NCI-H510A (cell line): ENCODE measurements at places on chromosomes 11 and 22.

DNA sequence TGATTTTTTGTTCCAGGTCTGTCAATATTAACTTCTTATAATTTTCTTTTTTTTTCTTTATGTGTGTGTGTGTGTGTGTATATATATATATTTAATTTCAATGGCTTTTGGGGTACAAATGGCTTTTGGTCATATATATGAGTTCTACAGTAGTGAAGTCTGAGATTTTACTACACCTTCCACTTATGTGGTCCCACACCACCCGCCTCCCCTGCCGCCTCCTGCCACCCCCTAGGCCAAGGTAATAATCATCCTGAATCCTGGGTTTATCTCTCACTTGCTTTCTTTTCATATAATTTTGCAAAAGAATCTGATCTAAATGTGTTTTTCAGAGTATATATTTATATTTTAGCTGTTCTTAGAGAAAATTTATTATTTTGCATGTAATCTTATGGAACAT lies 11.1 kb downstream of the NEAT1 start:
- DNase-seq: no peak

DNA sequence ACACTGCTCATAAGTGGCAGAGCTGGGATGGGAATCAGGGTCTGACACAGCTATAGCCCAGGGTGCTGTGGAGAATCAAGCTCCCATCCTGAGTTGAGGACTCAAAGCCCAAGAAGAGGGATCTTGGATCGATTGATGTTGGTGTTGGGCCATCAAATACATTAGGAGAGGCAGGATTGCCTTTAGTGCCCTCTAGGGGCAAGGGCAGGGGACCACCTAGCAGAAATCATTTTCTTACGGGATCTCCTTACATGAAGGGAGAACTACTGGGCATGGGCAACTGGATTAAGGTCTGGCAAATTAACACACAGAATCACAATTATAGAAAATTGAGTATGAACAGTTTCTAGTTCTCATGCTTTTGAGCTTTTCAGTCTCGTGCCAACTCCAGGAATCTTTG lies 24.9 kb upstream of the EMSY start:
- DNase-seq: no peak

DNA sequence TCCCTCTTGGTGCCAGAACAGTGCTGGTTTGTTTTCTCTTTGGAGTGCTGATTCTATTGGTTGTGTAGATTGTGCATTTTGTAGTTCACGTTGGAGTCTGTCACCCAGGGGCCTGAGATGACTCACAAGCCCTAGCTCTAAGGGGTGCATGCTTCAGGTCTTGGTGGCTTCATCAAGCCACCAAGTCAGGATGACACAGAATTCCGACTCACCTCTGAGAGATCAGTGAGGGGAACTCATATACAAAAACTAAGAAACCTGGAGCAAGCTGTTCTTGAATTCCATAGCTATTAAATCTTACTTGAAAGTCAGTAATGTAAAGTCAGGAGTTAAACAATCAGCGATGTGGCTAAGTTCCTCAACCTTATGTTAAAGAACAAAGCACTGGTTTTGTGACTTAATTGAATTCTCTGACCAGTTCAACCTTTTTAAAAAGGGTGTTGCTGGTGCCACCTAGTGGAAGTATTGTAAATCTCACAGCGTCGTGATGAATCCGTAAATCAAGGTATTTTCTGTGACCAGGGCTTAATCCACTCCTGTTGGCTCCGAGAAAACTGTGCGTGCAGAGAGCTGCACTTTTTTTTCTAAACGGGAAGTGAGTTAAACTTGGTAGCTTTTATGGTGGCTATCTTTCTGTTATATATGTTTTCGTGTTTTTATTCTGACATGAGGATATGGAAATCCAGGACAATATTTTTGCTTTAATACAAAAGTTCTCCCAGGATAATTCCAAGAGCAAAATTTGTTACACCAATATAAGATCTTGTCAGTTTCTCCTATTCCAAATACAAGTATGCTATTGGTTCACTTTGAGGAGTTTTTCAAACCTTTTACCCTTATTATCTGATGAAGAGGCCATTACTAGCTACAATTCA lies 14.6 kb downstream of the MMP13 start:
- DNase-seq: peak; percentile 4

- no peak for DNase-seq
These were observed 6.5 kb downstream of the HMBS start for GRCh38 chr11:119091178-119091577.

GRCh38 chr22:19992921-19993355 lies 23.7 kb downstream of the ARVCF start:
- no peak for DNase-seq

GRCh38 chr22:44947049-44947448 lies 62.8 kb downstream of the PHF21B start:
- DNase-seq: no peak

DNA sequence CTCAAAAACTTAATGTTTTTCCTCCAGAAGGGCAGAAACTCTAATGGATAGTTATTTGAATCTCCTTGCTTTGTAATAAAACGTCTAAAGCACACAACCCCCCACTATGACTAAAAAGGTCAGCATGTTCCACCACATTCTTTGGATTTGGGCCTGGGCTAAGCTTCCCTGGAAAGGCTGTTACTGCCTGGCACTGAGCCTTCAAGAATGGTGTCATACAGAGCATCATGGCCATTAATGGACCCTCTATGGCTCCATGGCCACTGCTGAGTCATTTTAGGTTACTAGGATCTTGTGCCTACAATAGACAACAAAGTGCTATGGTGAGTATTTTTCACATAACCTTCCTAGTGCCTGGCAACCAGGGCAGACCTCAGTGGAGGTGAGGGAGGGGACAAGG lies 242.6 kb upstream of the FAT3 start:
- DNase-seq: no peak

- DNase-seq: no peak
These were observed 420 bp upstream of the TRIM44 start for GRCh38 chr11:35662061-35662648.

DNA sequence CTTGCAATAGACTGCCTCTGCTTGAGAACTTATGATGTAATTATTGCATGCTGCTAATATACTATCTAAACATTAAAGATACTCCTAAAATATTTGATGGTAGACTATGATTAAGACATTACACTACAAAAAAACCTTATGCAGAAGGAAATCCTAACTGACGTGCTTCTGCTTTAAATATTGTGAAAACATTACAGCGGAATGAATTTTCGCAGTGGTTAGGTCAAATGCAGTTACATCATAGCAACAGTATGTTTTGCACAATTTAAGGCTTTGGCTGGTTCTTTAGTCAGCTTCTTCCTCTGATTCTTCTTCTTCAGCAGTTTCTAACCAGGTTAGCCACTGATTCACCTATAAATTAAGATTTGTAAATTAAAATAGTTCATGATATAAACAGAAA lies 11.2 kb downstream of the EIF4G2 start:
- no peak for DNase-seq

- no peak for DNase-seq
These were observed 58.9 kb downstream of the MYEOV start for GRCh38 chr11:69352715-69353319.

DNA sequence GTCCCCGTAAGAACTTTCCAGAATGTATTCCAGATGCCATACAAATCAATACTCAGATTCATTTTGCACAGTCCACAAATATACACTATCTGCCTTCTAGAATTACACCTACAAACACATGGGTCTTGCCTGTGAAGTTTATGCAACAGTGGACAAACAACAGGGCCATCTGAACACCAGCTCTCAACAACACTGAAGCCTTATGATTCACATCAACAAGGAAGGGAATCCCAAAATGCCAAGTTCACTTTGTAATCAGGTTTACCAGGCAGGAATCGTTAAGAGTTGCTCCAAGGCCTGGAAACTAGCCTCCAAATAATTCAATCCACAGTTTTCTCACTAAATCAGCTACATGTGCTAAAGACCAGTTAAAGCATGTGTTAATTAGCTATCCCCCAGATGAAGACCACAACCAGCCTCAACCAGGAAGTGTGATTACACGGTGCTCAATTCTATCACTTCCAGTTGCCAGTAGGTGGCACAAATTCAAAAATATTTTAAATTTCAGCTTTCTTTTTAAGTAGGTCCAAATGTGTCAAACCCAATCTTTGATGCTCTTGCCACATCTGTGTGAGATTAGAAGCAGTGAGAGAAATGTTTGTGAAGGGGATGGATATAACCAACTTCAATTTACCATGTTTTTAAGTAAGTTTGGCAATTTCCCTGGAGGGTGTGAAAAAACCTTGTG lies 139.1 kb upstream of the BDNF start:
- DNase-seq: no peak

GRCh38 chr11:113644605-113645004 lies 61.5 kb downstream of the TMPRSS5 start:
- no peak for DNase-seq

GRCh38 chr22:31652911-31653684 lies 8.9 kb downstream of the PISD start:
- DNase-seq: no peak

DNA sequence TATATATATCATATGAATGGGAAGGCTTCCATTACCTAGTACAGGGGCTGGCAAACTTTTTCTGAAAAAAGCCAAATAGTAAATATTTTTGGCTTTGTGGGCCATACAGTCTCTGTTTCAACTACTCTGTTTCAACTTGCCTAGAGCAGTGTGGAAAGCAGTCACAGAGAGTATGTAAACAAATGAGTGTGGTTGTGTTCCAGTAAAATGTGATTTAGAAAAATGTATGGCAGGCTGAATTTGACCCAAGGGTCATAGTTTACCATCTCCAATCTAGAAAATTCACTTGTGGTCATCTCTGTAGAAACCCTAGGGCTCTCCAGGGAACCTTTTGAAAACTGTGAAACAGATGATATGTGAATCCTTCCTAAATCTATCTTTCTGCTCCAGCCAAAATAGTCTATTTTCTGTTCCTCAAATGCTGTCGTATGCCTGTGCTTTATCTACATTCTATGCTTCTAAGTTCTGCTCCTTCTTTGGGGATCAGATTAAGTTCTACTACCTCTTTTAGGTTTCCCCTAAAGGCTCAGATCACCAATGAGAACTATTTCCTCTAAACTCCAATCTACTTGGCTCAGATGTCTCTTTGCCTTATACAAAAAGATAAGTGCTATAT lies 356.2 kb downstream of the METTL15 start:
- no peak for DNase-seq

- DNase-seq: no peak
These were observed 454 bp downstream of the TMEM218 start for GRCh38 chr11:125111001-125111342.

DNA sequence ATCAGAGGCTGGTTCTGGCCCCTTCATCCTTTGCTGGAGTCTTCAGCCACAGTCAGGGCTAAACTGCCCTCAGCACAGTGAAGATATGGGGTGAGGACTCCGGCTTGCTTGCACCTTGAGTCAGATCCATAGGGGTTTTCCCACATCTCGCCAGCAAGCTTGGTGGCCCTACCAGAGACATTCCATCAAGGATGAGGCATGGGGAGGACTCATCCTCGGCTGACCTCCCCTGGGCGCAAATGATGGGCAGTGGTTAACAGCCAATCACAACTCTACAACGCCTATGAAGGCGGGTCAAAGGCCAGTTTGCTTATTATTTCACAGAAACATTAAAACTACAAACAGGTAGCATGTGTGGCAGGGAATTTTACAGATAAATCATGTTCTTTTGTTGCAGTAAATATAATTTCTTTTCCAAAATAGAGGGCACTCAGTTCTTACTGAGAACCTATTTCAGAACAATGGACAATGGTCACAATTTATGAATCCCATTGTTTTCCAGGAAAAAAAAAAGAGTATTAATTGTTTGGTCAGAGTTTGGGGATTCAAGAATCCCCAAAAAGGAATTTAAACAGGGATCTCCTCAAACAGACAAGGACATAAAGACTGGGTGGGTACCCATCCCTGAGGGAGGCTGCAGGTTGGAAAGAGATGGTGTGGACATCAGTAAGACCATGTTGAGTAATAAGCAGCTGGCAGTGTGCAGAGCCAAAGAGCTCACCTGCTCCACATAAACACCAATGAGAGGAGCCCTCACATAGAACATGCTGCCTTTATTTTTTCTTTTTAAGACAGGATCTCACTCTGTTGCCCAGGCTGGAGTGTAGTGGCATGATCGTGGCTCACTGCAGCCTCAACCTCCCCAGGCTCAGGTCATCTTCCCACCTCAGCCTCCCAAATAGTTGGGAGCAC lies 14.8 kb downstream of the PLAAT3 start:
- DNase-seq: no peak

- peak; percentile 12 for DNase-seq
These were observed 280.7 kb upstream of the CADM1 start for GRCh38 chr11:115784796-115785521.

DNA sequence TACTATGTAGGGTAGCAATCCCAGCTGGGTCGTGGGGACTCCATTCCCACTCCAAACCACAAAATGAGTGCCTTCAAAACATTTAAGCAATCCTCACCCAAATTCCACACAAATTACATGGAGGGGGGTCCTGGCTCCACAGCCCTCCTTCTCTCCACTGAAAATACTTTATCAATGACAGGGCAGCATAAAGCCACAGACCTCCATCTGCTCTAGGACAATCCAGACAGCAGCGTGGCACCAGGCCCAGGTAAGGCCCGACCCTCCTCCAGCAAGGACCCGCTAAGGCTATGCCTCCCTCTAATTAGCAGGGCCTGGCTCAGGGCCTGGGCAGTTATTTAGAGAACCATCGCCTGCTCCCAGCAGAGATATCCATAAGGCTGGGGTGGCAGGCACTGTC lies at the start of gene PANX3:
Gene PANX3, plus strand, starts transcription at position 365 of the 400 bp plus-strand sequence. CDS start 129 bp downstream, outside the sequence.
- DNase-seq: no peak

DNA sequence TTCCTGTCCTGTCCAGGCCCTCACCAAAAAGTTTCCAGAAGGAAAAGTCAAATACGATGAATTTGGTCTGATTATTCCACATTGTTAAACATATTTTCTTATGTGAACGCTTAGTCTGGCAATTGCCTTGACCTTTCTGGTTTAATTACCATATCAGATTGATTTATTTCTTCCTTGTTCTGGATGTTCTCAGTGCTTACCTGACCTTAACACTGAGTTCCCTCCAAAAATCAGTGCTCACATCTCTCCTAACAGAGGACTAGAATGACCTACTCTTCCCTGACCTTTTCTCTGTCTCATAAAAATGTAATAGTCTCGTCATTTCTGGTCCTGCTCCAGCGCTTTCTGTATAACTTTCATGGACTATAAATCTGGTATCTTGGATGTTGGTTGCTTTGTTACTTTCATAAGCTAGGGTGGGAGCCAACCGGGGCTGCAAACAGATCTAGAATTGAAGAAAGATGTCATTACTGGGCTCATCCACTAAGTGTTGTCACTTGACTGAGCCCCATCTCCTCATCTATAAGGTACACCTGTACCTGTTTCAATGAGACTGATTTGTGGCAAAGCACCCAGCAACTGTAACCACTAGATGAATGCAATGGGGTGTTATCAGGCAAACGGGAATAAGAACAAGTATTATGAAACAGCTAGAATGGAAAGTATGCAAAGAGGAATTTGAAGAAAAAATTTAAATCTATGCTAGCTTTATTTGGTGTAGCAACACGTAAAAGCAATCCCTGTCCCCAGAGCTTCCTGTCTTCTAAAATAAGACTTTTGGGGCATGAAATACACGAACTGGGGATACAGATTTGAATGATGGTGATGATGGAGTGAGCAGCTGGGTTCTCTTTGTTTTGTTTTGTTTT lies 2.4 kb downstream of the FADS2 start:
- DNase-seq: no peak

GRCh38 chr22:20240447-20240764 lies 27.7 kb downstream of the RTN4R start:
- DNase-seq: no peak

- DNase-seq: no peak
These were observed 3.2 kb downstream of the CRY2 start for GRCh38 chr11:45850446-45850845.
